CD4-positive, alpha-beta T cell (primary cell): ENCODE measurements at places on chromosomes 2 and 18. TPM values are rescaled to one million over a fixed set of nuclear protein-coding genes. Genes with fewer than 3 reads are reported as not detected.

DNA sequence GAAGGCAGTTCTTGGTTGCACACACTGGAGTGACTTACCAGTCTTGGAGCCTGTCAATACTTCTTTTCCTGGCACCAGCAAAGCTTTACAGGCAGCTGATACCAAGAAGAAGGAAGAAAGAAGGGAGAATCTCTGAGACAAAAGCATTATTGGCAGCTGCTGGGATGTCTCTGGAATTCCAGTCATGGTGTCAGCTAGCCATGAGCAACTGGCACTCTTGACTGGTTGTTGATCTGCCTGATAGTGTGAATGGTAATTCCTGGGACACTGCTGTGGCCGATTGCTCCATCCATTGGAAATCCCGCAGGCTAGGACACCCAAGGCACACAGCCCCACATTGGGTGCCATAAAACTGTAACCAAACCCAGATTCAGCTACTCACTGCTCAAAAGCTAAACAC, 17.8 kb upstream of the SPAG16 start:
- DNase-seq, result no peak

- no peak for DNase-seq
Measured at GRCh38 chr2:169895294-169895985, 68.2 kb downstream of the UBR3 start.

- no peak for DNase-seq
Measured at GRCh38 chr2:67486041-67486796, 89.1 kb downstream of the ETAA1 start.

DNA sequence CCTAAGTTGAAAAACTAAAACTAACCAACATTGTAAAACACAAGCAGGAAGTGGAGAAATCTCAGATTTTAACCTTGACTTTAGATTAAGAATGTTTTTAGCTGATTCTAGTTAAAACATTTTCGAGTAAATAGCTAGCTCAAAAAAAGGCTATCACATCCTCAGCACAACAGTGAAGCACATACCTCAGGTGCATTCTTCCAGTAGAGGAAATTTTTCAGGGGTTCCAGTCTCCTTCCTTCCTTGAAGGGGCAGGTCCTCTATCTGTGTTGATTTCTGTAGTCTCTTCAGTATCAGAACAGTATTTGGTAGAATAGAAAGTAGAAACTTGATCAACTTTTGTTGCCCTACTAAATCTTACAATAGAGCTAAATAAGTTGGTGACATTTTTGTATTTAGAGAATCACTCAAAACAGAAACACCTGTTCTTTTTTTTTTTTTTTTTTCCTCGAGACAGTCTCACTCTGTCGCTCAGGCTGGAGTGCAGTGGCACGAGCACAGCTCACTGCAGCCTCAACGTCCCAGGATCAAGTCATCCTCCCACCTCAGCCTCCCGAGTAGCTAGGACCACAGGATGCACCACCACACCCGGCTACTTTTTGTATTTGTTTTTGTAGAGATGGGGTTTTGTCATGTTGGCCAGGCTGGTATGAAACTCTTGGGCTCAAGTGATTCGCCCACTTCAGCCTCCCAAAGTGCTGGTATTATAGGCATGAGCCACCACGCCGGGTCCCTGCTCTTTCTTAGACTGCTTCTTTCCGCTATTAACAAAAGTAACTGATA, 6.9 kb upstream of the GPR155 start:
- no peak for DNase-seq

GRCh38 chr18:3119401-3120341, 100.1 kb downstream of the MYOM1 start:
- no peak for DNase-seq

DNA sequence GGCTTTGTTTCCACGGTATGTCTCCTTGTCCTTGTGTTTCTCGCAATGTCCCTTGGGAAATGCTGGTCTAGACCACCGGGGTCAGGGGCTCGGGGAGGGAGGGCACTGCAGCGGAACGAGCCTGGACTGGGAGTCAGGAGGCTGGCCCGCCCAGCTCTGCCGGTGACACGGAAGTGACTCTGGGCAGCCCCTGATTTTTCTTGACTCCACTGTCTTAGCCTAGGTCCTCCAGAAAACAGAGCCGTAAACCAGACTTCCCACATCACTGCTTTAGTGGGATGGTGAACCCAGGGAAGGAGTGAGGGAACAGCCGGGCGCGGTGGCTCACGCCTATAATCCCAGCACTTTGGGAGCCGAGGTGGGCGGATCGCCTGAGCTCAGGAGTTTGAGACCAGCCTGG, 144.2 kb downstream of the ASB1 start:
- DNase-seq, result no peak

RETREG2 gene
- 82.3 TPM for total RNA-seq

GRCh38 chr18:55343396-55344073, 244.5 kb downstream of the TCF4 start:
- DNase-seq, result no peak

DNA sequence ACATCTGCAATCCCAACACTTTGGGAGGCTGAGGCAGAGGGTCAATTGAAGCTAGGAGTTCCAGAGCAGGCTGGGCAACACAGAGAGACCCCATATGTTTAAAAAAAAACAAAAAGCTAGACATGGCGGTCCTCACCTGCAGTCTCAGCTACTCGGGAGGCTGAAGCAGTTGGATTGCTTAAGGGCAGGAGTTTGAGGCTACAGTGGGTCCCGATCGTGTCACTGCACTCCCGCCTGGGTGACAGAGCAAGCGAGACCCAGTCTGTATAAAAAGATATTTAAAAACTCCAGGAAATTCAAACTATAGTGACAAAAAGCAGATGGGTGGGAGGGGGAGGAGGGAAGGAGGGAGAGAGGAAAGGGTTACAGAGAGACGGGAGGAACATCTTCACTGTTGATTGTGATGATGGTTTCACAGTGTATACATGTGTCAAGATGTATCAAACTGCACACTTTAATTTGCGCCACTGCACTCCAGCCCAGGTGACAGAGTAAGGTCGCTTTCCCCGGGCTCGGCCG, 942 bp upstream of the ZNF236 start:
- DNase-seq, result no peak

DNA sequence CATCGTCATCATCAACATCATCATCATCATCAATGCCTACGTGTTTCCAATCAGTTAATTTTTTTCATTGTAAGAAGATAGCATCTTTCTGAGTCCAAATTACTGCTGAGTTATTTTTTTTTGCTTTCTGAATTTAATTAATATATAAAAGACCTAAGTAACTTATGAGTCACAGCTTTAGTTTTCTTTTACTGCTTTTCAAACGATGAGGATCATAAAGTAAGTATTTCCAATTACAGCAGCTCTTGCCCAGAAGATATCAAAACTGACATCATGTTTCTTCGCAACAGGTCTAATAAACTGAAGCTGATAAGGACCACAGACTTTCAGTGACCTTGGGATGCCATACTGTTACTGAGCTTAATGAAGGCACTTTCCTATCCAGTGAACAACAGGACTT, 442.2 kb downstream of the DSEL start:
- DNase-seq, result no peak

LDLRAD4 gene
- total RNA-seq, result 51.9 TPM

SERPINB2 gene
- not detected for total RNA-seq

- DNase-seq, result no peak
Measured at GRCh38 chr2:216880509-216881184, 20.8 kb upstream of the TNP1 start.

DNA sequence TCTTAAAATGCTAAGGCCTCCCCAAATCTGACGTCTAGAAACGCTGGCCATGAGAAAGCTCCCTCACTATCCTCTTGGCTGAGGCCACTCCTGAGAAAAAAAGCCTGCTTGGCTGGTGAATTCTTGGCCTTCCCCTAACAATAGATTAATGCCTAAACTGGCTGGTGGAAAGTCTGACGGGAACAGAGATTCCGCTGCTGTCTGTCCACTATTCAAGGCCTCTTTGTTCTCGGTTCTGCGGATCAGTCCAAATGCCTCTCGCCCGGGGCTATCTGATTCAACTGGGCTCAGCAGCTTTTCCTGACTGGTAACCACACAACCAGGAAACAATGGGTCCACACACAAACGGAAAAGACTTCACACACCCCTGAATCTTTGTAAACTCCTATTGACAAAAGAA, 27.2 kb downstream of the PXDN start:
- DNase-seq, result no peak

SLC30A3 gene
- total RNA-seq, result not detected

UGT1A3 gene
- not detected for total RNA-seq

DNA sequence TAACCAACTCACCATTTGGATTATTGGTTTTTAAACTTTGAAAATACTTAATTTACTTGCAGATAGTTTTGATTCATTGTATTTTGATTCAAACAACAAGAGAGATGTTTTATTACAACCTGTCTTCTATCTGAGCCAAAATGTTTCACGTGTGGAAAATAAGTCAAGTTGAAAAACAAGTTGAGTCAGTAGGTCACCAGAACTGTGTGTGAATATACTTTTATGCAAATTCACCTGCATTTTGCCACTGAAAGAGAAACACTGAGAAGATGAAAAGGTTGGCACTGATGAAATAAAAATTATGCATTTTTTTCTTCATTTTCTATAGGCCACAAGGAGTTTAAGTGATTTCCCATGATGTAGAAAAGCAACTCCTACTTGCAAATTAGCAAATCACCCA, 68.3 kb downstream of the ICOS start:
- no peak for DNase-seq

DNA sequence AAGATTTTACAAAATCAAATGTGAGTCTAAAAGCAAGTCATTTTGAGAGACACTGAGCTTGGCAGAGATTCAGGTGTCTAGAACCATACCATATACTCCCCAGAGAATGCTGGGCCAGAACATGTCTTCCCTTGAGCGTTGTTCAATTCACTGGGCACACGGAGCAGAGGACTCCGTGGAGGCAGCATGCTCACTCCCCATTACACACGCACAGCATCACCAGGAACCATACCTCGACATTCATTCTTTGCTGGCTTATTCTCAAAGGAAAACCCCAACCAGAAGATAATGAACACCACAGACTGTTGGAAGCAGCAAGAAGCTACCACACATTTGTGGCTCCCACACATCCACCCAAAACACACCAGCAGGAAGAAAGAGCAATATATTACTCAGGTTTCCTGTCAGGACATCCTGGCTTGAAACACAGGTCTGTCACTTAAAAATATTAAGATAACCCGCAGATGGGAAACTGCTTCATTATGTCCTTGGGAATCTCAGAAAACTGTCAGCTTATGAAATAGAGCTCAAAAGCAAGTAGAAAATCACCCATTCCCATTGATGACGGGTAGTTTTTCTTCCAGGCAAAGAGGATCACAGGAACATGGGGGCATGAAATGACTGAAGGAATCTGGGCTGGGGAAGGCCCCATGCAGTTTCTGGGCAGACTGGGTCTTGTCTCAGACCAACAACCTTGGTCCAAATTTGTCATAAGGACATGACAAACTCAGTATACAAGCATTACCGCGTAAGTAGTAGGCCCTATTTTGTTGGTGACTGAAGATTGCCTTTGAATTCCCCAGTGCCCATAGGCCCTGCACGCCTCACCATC, 46.4 kb downstream of the PCBP1 start:
- peak; percentile 78 for DNase-seq

ACVR1C gene
- 6.2 TPM for total RNA-seq

FIGLA gene
- not detected for total RNA-seq

RBM45 gene
- total RNA-seq, result 6.9 TPM

SKA1 gene
- 0.08 TPM for total RNA-seq

TRIM54 gene
- total RNA-seq, result not detected

- DNase-seq, result no peak
Measured at GRCh38 chr2:138007431-138007830, 43.2 kb downstream of the HNMT start.

CXCR2 gene
- not detected for total RNA-seq

GRCh38 chr2:28608500-28609424, 112.9 kb downstream of the PLB1 start:
- no peak for DNase-seq

- no peak for DNase-seq
Measured at GRCh38 chr2:190344276-190344827, 963 bp downstream of the INPP1 start.

DNA sequence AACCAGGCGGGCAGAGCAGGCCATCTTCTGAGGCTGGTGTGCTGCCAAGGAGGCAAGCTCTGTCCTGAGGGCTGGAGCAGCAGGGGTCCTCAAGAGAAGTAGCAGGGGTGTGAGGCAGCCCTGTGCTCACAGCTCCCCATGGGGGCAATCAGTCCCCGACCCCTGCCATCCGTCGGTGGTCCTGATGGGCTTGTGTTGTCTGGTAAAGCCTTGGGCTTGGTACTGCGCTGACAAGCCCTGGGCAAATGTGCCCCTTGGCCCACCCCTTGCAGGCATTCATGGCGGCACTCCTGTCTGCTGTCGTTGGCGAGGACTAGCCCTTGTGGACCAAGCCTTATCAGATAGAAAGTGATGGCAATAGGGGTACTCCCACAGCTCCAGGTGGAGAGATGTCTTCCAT, 22.6 kb upstream of the SCLY start:
- DNase-seq, result no peak

DNA sequence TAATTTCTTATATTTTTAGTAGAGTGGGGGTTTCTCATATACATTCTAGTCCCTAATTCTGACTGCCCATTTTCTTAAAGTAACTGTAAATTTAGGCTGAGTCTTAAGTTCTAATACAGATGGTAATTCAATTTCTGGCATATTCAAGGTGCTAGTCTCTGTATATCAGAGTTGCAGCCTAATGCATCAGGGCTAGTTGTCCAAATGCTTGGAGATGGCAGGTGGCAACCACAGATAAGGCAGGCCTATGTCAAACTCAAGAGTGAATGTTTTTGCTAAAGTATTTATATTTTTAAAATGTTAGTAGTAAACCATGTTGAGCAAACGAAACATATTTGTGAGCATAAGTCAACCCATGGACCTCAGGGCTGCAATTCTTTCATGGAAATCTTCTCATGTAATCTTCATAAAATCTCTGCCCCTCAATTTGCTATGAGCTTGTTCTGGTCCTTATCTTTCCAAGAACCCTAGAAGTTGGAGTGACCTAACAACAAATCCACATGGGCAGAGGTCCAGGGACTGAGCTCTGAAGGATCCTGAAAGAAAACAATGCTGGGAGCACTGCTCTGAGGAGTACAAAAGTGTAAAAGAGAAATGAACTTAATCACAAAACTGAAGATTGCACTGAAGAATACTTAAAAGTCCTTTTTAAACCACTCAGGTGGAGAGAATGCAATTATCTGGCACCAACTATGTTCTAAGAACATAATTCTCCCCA, 27.3 kb upstream of the DSC2 start:
- DNase-seq, result no peak

GRCh38 chr2:215452725-215453124, 16.9 kb upstream of the FN1 start:
- DNase-seq, result no peak

- DNase-seq, result no peak
Measured at GRCh38 chr2:31312898-31313297, 78.9 kb downstream of the EHD3 start.

GRCh38 chr2:60488291-60488690, 65.2 kb downstream of the BCL11A start:
- DNase-seq, result no peak

- DNase-seq, result no peak
Measured at GRCh38 chr2:172588931-172589330, 33.0 kb downstream of the PDK1 start.

DNA sequence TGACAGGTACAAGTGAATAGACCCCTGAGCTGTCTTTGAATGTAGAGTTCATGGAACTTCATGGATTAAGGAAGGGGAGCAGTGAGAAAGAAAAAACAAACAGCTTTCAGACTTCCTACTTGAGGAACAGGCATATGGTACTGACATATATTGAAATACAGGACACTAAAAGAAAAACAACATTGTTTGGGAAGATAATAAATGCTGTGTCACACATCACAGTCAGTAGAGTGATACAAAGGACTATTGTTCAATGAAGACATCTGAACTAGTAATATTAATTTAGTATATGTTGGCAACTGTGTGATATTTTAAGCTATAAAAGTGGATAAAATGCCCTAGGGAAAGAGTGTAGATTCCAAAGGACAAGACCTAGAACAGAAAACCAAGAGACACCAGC, 3.3 kb downstream of the DSC2 start:
- DNase-seq, result no peak

TEKT4 gene
- not detected for total RNA-seq

STARD6 gene
- total RNA-seq, result not detected
